IPS-NIHi11 (cell line): ENCODE measurements at places on chromosomes 16 and 17.

DNA sequence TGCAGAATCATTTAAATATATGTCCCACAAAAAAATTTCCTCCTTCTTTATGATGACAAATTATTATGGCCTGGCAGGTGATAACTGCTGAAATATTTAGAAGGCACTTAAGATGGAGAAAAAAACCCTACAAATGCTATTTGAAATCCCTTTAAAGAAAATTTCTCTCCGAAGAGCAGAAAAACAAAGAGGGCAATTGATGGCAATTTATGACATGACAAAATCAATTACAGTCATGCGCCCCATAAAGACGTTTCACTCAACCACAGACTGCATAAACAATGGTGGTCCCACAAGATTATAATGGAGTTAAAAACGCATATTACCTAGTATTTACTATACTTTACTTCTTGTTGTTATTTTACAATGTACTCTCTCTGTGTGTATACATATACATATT lies 25.2 kb upstream of the KIF2B start:
- DNase-seq: no peak

GRCh38 chr17:6639586-6640535 lies 650 bp downstream of the KIAA0753 start:
- DNase-seq: peak; percentile 53

DNA sequence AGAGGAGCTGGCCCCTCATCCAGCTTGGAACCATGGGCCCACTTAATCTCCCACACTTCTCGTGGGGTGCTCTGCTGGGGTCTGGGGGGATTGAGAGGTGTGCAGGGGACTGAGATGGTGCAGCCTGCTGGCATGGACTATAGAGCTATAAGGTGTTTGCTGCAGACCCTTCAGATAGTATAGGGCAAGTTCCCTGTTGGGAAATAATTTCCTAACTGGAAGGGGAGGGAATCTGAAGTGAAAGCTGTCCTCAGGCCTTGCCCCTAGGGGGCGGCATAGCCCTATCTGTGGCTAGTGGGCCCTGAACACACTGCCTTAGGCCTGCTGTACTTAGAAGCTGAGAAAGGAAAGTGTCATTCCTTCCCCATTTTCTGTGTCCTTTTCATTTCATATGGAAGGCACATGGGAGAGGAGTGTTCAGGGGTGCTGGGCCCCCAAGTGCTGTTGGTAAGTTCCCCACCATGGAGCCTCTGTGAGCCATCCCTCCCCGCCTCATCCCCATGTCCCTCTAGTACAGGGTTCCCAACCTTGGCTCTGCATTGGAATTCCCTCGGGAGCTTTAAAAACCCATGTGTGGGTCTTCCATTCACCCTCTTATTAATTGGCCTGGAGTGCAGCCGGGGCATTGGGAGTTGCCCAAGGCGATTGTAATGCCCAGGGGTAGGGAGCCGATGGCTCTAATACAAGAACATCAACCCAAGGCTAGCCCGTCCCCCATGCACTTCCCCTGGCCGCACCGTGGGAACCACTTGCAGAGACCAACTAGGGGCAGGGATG lies 19.7 kb downstream of the GOSR2 start:
- DNase-seq: peak; percentile 84

DNA sequence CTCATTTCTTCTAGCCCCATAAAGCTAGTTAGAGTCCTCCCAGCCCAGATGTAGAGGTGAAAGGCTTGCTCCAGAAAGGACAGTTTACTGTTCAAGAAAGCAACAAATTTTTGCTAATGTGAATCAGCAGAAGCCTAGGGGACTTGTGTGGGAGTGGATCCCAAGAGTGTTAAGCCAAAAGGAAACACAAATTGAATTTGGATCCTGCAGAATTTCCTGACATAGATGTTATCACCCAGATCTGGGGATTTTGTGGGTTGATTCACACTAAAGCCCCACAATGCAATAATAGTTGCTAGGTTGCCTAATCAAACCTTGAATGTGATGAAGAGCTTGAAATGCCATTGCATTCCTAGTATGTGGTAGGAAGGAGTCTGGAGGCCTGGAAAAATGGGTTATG lies 135.2 kb upstream of the HS3ST3A1 start:
- DNase-seq: no peak

GRCh38 chr16:89046491-89046890 lies 47.2 kb upstream of the ACSF3 start:
- DNase-seq: no peak

DNA sequence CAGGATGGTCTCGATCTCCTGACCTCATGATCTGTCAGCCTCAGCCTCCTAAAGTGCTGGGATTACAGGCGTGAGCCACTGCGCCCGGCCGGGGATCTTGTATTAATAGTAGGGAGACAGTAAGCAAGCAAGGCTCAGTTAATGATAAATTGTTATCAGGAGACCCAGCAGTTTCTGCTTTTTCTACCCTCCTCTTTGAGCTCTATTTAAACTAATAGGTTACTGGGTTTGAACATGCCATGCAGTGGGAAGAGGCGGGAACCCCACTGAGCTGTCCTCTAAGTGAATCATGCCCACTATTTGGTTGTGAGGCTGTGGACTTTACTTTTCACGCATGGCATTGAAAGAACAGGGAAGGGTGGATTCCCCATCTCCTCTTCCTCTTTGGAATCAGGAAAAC lies 223.9 kb downstream of the WWOX start:
- no peak for DNase-seq

- DNase-seq: no peak
These were observed 2270.8 kb downstream of the TP53TG3F start for GRCh38 chr16:35730251-35730650.

DNA sequence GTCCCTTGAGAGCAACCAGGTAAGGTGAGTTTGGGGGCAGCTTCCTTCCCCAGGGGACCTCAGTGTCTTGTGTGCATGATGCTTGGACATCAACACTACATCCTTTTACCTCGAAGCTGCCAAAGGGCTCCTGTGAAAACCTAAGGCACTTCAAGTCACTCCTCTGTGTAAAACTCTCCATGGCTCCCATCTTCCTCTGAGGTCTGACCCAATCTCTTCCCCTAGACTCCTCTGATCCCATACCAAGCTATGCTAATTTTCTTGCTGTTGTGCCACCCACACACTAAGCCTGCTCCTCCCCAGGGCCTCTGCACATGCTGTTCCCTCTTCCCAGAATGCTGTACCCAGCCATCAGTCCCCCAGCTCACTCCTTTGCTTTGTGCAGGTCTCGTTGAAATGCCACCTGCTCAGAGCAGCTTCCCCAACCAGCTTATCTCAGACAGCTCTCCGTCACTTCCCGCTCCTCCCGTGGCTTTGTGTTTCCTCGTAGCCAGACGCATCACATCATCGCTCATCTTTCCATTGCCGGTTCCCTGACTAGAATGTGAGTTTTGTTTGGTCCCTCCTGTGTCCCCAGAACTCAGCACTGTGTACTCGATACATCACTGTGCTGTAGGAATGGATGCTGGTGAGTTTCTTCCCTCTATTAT lies 78.4 kb downstream of the CNGB1 start:
- DNase-seq: no peak

DNA sequence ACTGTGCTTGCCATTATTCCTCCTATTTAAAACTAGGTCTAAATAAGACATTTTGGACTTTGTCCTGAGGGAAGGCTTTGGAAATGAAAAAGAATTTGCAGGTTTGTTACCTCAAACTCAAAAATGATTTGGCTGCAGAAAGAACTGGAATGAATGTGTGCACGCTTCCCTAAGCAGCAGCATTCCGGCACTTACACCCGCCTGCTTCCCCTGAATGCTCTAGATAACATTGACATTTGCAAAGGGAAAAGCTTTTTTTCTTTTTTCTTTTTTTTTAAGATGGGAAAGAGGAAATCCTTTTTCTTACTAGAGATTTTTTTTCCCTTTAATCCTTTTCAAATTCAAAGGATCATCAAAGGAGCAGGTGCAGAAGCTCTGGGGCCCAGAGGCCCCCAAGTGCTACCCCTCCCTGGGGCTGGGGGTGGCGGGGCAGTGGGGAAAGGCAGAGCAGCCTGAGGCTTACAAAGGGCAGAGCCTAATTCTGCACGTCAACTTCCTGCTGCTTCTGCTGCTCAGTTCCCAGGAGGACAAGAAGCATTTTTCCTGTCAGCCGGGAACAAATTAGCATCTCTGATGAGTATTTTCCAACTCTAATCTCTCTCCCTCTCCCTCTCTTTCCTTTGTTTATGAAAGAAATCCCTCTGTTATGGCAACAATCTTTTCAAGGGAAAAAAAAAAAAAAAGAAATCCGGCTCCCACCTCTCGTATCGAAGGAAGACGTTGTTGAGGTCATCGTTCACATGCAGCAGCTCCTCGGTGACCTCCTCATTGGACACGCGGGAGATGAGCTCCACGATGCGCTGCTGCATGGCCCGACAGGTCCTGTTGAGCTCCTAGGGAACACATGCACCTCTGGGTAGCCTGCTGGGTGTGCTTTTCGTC lies 32.1 kb upstream of the SREBF1 start:
- DNase-seq: peak; percentile 52

- no peak for DNase-seq
These were observed 1.3 kb upstream of the NUTF2 start for GRCh38 chr16:67845291-67846062.

- peak; percentile 62 for DNase-seq
These were observed 456.2 kb upstream of the DYNLRB2 start for GRCh38 chr16:80084614-80085013.

- DNase-seq: no peak
These were observed 135.7 kb upstream of the ADAMTS18 start for GRCh38 chr16:77570574-77570973.
